Activated CD8-positive, alpha-beta memory T cell treated with anti-CD3 and anti-CD28 coated beads, Interleukin-2, amount 10 ng/mL, durations not matched to agents 7 days and 5 days (primary cell): ENCODE measurements at places on chromosomes 6 and 20. TPM values are rescaled to one million over a fixed set of nuclear protein-coding genes. Genes with fewer than 3 reads are reported as not detected.

DNA sequence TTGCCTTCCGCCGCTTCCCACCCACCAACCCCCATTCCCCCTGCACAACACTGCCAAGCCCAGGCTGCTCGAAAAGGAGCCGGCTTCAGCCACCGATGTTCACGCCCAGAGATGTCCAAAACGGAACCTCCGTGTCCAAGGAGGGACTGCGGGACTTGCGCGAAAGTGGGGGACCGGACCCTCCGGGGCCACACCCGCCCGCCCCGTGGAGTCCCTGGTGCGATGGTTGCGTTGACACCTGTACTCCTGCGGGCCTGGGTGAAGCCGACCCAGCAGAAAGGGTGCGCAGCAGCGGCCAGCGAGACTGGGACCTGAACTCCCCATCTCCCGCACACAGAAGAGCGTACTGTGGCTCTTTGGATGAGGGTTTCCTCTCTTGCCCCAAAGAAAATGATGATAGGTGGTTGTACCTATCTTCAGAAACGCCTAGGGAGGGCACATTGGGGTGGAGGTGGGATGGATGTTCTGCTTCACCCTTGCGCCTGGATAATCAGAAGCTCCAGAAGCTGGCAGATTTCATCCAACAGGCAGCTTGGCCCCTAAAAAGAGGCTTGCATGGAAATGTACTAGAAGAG is 1.9 kb upstream of the VGLL2 start:
- no peak for DNase-seq

DNA sequence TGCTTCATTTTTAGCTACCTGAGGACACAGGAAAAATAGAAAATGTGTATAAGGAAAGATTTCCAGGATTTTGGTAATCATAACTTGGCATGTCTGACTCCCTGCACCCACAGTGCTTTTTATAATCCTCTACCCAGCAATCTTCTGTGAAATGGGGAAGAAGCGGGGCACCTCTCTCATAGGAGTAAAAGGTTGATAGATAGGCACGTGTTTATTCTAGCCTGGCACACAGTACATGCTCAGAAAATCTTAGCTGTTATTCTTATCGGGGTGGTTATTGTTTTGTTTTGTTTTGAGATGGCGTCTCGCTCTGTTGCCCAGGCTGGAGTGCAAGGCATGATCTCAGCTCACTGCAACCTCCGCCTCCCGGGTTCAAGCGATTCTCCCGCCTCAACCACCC is 87.7 kb upstream of the SALL4 start:
- DNase-seq, result no peak

GRCh38 chr6:106110164-106110826 is 24.2 kb downstream of the PRDM1 start:
- DNase-seq, result no peak

COX4I2 gene
- total RNA-seq, result not detected

- no peak for DNase-seq
Measured at GRCh38 chr20:57316795-57317201, 12.8 kb upstream of the SPO11 start.

DNA sequence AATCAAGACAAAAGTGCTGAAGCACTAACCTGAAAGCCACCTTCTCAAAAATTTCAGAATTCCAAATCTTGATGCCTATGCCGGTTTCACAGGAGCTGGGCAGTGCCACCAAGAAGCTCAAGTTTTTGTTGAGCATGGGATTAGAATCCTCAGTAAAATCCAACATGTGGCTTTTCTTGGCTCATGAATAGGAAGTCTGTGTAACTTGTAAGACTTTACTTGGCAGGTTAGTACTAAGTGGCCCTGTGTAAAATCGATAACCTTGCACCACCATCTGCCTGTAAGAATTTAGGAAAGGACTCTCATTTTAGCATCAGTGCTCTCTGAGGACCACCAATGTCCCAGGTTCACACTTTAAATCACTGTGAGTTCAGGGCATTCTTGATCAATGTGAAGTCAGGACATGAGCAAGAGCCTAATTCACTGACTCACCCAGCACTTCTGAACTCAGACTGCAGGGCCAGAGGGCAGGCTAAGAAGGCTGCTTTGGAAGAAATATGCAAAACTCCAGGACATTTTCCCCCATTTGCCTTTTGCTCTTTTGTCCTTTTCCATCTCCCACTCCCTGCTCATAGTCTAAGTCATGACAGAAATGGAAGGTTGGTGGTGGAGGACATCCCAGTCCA is 113.2 kb downstream of the EDN1 start:
- DNase-seq, result no peak

SLC35D3 gene
- not detected for total RNA-seq

TMEM217 gene
- 5.7 TPM for total RNA-seq

IPCEF1 gene
- total RNA-seq, result 18.8 TPM

DNA sequence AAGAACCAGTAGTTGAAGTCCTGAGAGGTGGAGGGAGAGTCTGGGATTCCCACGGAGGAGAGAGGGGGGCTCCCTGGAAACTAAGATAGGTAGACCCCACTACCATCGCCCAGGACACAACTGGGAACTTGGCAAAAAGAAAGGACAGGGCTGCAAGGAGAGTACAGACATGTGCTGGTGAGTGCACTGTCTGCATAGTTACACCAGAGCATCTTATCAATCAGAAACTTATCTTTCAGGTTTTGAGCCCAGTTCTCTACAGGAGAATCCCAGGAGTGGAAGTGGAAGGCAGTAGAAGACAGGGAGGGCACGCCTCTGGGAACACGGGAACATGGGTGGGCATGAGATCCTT is 12.2 kb downstream of the NFKBIL1 start:
- no peak for DNase-seq

DNA sequence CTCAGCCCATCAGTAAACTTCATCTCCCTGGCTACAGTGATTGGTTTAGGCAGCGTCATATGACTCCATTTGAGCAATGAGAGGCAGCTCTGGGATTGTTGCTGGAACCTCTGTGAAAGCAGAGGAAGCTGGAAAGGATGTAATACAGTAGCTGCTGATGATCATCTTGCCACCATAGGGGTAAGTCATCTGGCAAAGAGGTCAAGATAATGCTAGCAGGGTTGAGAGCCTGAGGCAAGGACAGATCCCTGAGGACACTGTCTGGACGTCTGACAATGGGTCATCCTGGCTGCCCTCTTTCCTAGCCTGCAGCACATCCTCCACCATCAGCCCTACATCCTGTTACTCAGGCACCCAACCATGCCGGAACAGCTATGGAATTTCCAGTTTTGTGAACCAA is 25.5 kb upstream of the FKBP1A start:
- DNase-seq, result no peak

DNA sequence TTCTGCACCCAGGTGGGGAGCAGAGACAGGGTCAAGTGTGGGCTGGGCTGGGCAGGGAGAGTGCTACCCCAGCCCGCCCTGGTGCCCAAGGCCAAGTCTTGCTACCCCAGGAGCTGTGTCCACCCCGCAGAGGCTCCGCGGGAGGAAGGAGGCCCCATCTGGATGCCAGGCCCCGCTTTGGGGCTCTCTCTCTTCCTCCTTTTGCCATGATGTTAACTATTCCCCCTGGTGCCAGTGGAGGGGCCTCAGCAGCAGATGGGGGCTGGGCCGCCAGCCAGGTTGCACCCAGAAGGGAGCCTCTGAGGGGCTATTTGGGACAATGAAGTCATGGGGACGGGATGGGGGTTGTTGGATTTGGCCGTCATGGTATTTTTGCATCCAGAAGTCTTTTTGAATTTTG is 9.3 kb downstream of the SLC17A9 start:
- no peak for DNase-seq

AGPAT4 gene
- total RNA-seq, result 4.1 TPM

MICB gene
- total RNA-seq, result 44.1 TPM

RBPJL gene
- total RNA-seq, result not detected

ADGRB3 gene
- not detected for total RNA-seq

DNA sequence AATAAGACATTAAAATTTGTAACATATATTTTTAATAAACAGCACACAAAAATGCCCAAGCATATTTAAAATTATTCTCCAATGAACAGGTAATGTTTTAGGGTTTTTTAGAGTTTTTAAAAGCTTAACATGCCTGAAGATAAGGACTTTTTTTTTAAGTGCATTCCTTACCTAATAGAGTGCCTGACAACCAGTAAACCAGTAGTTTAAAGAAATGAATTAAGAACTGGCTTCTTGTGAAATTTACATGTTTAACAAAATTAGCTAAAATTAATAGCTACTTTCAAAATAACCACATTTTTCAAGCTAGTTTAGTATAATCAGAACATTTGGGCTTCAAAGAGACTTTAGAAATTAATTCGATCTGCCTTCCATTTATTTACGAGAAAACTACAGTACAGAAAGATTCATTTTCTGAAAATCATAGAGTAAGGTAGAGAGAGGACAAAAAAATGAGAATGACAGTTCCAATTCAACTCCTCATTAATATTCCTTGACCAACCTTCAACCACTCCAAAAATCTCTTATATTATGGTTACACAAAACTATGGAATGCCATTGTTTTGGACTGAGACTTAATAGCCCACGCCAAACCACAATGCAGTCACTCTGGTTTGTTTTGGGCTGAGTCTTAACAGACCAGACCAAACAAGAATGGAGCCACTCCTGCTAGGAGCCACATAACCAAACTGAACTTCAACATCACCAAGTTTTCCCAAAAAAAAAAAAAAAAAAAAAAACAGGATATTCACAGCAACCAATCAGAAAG is 5.7 kb upstream of the PLN start:
- DNase-seq, result no peak

GRCh38 chr6:34593701-34594100 is 37.6 kb upstream of the SPDEF start:
- DNase-seq, result no peak

DNA sequence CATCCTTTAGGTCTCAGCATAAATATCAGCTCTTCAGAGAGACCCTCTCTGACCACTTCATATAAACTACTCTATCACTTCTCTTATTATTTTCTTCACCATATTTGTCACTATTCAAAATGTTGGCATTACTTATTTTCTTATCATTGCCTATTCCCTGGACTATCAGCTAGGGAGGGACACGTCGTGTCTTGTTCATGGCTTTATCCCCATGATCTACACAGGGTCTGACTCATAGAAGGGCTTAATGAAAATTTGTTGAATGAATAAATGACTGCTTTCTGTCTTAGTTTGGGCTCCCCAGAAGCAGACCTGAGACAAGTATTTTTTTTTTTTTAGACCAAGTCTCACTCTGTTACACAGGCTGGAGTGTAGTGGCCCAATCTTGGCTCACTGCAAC is 3.0 kb upstream of the CDK5RAP1 start:
- no peak for DNase-seq

DNA sequence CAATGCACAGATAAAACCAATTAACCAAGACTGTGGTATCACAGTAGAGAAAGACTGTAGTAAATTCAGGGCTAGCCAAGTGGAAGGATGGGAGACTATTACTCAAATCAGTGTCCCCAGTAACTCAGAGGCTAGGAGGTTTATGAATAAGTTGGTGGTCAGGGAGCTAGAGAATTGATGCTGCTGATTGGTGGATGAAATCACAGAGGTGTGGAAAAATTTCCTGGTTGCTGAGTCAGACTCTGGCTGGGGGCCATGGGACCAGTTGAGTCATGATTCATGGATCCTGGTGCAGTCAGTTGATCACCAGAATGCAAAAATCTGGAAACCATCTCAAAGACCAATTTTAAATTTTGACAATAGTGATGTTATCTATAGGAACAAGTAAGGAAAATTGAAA is 555.9 kb downstream of the C6orf118 start:
- no peak for DNase-seq

DNA sequence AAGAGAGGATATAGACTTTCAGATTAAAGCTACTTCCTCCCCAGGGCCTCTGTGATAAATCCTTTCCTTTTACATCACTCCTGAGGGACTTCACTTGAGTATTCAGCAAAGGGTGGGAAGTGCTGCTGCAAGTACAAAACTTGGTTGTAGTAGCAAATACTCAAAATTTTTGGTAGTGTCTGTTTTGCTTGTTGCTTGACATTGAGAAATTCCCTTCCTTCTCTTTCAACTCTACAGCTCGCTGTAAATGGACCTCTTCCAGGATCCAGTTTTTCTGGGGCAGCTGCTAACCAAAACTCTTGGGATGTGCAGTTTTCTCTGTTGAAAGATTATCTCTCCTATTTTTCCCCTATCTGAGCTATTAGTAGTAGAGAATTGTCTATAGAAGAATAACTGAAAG is 472.0 kb downstream of the CD109 start:
- no peak for DNase-seq

DNA sequence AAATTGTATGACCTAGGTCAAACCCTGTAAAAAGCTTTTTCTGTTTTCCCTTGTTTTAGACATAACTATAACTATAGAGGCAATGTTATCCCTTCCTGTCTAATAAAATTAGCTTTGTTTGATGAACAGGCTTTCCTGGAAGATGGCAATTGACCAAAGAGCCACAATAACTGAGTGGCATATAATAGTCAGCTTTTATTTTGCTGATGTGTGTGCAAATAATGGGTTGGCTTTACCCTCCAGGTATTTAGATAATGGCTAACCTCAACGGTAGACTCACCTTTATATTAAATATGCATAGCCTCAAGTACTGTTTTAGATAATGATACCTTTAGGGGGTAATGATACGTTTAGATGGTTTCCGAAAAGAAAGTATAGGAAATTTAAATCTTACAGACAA is 15.0 kb downstream of the TBXT start:
- DNase-seq, result no peak

DNA sequence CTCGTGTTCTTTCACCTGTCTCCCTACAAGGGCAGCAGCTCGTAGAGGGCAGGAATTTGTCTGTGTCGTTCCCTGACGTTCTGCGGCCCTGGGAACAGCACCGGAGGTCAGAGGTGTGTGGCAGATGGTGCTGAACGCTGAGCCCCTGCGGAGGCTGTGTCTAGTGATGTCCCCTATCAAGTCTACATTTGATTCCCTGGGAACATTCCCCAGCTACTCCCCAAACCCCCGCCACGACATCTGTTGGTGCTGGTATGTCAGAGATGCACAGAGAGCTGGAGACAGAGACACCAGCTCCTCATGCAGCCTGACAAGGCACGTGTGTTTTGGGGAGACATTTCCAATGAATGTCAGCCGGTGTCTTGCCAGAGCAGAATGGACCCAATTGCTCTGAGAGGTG is 7.7 kb downstream of the PMEPA1 start:
- no peak for DNase-seq

GRCh38 chr20:53859684-53860083 is 210.7 kb downstream of the BCAS1 start:
- no peak for DNase-seq

DNA sequence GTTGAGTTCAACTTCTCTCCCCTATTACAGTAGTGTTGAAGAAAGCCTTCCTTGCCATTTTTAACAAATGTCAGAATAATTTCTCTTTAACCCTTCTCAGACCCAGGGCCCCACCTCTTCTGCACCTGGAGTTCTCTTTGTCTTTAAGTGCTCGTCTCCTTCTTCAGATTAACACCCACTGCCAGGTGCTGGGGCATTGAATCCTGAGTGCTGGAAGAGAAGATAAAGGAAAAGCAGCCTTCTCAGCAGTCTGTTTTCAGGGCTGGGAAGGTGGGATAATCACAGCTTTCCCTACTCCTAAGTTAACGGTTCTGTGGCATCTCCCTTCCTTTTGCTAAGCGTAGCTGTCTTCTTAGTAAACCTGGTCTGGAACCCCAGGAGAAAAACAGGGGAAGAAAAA is 114.6 kb upstream of the TAB2 start:
- no peak for DNase-seq

RGS17 gene
- not detected for total RNA-seq

- DNase-seq, result peak; percentile 66
Measured at GRCh38 chr6:136761227-136761922, 30.9 kb downstream of the MAP3K5 start.

KCNS1 gene
- total RNA-seq, result 0.18 TPM

IRAK1BP1 gene
- 3.0 TPM for total RNA-seq
